Hepatic stellate cell (primary cell): ENCODE measurements at places on chromosomes 6 and 20.
A peak's percentile ranks its signal among the peaks of the same experiment; 100 is the strongest.

DNA sequence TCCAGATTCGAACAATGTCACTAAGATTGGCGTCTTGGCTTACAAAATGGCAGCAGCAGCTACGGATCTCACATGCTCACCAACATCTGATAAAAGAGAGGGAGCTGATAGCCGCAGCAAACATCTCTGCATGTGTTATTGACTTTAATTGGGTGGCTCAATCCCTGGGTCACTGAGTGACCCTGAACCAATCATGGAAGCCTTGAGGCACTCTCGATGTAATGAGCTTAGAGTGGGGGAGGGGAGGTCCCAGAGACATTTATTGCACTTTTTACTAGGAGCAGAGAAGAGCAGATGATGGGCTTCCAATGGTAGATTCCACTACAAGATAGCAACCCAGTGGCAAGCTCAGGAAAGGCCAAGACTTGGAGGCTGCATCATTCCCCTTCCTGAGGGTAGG is 238.7 kb downstream of the BMP7 start:
- DNase-seq: no peak

GRCh38 chr20:4633379-4633778 is 88.3 kb upstream of the PRND start:
- DNase-seq: no peak

- DNase-seq: no peak
Measured at GRCh38 chr20:32634041-32634805, 39.5 kb downstream of the C20orf203 start.

DNA sequence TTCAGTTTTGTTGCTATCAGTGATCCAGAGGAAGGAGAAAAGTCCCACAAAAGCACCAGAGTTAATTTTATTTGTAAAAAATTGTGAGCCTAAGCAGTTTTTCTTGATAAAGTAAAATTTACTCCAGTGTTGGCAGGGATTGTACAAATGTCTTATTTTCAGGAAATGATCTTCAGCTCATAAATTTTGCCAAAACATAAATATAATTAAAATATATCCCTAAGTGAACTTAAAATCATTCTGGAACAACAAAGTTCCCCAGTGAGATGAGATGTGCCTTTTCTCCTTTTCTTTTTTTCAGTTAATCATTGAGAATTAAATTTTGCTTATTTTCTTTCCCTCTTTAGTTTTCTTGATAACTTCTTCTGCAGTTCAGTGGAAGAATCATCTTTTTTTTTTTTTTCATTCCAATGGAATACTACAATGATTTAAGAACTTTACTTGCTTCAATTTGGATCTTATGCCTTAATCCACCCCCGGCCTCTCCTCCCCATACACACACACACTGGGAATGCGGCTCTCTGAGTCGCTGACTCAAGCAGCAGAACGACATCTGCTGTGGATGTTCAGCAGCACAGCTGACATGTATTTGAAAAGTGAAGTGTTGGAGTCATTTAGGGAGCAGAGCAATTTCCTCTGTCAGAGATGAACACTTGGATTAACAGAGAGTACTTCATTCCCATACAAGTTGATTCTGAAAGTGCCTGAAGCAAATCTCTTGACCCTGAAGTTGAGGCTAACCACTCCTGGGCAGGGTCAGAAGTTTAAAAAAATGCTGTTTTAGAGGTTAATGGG is 27.7 kb upstream of the LAMA4 start:
- peak; percentile 63 for DNase-seq

DNA sequence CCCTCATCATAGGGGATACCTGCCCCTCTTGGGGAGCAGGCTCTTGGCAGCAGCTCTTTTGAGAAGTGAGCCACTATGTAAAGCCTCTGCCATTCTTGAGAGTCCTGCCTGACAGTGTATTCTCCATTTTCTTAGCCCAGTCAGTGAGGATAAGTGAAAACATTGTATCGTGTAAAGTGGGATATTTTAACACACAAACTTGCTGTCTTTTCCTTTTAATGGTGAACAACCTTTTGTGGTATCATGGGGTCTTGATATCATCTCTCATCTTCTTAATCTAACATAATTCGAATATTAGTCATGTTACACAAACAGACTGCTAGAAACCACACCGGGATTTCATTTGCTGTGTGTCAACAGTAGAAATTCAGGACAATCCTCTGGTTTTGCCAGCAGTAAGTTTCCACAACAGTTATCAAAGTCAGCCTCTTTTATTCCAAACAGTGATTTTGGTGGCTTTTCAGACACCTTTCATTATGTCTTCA is 136.2 kb downstream of the HIVEP1 start:
- peak; percentile 42 for DNase-seq

DNA sequence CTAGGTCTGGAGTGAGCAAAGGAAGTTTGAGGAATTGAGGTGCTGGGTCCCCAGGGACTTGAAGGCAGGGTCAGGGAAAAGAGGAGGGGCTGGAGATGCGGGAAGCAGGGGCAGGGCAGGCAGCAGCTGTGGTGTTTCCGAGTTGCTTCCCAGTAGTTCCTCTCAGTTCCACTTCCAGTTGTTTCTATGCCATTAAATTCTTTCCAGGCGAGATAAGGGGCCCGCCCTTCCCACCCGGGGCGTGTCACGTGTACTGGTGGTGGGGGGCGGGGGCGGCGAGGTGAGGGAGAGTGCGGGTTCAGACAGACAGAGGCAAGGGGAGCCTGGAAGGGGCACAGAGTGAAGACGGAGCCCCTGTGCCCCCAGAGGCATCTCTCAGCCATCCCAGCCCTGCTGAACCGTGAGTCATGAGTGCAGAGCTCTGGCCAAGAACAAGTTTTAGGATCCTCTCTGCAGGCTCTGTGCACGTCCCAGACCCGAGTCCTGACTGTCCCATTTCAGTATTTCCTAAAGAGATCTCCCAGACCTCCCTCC is 977 bp downstream of the TNXB start:
- peak; percentile 82 for DNase-seq

GRCh38 chr6:89488438-89488837 is 55.5 kb downstream of the ANKRD6 start:
- no peak for DNase-seq

GRCh38 chr6:4907602-4908001 is 96.2 kb downstream of the RPP40 start:
- no peak for DNase-seq

DNA sequence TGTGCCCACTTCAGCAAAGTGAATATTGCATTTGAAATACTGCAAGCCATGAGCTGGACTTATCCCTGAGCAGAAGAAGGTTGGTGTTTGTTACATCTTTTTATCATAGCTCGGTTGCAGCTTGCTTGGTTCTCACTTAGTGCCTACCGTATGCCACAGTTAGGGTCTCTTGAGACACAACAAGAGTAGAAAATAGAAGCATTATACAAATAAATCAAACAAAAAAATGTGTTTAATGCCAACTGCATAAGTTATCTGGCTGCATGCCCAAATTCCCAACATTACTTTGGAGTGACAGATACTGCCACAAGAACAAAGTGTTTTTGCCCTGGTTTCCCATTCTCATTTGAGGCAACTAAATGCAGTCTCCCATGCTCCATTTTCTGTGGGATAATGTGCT is 53.9 kb upstream of the LAMP5 start:
- no peak for DNase-seq

GRCh38 chr6:4381381-4381780 is 246.0 kb upstream of the ECI2 start:
- peak; percentile 30 for DNase-seq

DNA sequence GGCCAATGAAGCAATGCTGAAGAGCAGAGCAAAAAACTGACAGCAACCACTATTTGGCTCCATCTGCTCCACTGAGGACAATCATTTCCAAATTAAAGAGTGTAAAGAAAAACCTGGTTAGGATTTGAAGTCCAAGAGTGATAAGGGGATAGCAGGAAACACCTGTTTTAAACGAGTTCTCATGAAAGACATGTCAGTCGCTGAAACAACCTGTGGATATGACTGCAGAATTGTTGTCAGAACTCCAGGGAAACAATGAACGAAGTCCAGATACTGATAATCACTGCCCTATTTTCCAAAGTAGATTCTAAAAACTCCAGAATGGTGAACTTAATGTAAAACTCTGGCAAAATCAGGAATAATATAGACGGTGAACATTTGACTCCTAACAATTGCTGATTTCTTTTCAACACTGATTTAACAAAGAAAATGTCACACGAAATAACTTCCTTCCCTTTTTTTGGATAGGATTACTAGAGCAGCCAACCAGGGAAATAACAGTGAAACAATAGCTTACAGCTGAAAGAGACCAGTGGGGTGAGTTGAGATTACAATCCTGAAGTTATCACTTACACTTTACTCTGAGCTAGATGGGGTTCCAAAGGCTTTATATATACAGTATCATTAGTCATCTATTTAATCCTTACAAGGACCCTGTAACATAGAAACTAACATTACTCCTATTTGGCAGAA is 83.7 kb downstream of the ELOVL5 start:
- DNase-seq: no peak

DNA sequence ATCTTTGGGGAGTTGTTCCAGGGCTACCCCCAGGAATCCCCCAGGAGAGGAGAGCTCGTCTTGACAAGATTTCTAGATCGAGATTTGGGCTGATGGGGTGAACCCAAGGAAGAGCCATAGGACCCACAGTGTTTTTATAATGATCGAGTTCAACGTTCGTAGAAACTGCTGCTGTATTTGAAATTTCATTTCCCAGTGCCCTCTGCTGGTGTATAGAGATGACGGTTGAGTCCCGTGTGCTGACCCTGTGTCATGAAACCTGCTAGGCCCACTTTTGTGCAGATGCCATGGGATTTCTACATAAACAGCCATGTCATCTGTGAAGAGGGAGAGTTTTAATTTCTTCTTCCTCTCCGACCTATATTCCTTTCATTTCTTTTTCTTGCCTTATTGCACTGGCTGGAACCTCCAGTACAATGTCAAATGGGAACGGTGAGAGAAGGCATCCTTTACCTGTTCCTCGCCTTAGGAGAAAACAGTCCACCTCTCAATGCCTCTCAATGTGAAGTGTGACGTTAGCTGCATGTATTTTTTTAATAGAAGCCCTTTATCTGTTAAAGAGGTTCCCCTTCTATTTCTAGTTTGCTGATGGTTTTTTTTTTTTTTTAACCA is 28.6 kb upstream of the NTSR1 start:
- no peak for DNase-seq

- DNase-seq: peak; percentile 59
Measured at GRCh38 chr20:35617397-35618262, 2.0 kb downstream of the SPAG4 start.

DNA sequence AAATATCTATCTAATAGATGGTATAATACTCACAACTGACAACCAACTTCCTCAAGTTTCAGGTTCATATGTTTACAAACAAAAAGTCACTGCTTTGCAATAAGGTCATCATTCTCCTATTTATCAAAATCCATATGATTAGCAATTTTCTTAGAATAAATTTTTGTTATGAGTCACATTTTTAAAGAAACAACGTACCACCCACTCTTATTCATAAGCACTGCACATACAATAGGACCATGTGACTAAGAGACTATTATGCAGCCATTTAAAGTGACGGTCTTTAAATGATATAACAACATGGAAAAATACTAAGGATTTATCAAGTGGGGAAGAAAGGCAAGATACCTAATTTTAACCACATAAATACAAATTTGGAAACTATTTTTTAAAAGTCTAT is 40.0 kb downstream of the REPS1 start:
- no peak for DNase-seq

DNA sequence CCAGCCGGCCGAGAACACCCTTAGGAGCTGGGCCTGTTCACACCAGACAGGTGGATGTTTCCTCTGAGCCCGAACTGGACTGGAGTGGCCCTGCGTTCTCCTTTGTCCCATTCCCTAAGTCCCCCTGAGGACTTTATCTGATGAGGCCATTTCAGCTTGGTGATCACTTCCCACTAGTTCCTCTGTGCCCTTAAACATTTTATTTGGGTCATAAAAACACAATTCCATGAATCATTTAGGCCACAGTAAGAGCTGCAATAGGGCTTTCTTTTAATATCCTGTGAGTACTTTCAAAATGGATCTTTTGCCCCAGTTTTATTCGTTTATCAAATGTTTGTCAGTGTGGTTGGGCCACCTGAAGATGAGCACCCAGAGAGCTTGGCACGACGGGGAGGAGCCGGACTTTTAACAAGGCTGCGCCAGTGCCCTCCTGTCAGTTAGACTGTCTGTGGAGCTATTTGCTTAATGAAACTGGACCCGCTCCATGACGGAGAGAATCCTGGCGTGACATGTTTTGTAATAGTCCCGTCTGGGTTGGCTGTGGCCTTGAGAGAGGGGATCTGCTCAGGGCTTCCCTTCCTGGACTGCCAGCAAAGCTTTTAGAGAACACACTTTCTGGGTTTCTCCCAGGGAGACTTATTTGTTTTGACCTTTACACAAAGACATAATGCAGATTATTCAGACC is 53.5 kb downstream of the ZDHHC14 start:
- no peak for DNase-seq

DNA sequence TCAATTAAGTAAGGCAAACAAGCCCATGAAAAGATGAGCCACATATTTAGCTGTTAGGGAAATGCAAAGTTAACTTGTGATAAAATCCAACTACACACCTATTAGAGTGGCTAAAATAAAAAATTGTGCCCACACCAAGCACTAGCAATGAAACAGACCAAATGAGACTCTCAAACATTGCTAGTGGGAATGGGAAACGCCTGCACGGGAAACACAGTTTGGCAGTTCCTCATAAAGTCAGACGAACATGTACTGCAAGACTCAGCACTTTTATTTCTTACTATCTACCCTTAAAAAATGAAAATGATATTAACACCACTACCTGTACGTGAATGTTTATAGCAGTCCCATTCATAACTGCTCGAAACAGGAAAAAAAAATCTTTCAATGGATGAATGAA is 392.1 kb upstream of the NOX3 start:
- DNase-seq: no peak

DNA sequence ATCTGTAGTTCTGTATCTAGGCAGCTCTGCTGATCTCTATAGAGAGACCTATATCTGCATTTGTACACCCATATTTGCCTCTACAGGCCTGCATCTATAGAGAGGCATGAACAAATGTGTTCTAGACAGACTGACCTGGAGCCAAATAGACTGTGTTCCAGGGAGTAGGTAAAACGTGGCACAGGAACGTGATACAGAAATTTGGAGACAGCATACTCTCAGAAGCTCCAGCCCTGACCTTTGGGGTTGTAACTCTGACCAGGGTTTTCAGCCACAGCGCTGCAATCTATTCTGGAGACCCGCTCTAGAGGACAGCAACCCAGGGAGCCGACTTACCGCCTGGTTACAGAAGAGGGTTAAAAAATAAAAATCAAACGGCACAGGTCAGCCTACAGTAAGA is 983 bp downstream of the RBBP9 start:
- DNase-seq: no peak

- no peak for DNase-seq
Measured at GRCh38 chr6:13694562-13694961, 17.1 kb downstream of the RANBP9 start.

DNA sequence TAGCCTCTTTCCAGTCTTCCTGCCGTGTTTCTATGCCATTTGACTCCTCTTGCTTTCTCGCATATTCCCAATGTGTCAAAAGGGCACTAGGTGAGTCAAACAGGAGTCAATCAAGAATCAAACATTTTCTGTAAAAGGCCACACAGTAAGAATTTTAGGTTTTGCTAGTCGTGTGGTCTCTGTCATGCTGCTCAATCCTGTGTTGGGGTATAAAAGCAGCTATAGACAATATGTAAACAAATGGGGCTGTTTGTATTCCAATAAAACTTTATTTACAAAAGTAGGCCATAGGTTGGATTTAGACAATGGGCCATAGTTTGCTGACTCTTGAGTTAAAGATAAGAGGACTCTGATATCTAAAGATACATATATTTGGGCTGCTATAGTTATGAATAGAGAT is 235.4 kb upstream of the BTBD3 start:
- DNase-seq: no peak

- DNase-seq: no peak
Measured at GRCh38 chr20:21437816-21438215, 40.5 kb upstream of the NKX2-4 start.

GRCh38 chr6:136980070-136980469 is 58.0 kb downstream of the SLC35D3 start:
- DNase-seq: no peak
